ENCODE measurements at places on chromosomes 3 and 15.

DNA sequence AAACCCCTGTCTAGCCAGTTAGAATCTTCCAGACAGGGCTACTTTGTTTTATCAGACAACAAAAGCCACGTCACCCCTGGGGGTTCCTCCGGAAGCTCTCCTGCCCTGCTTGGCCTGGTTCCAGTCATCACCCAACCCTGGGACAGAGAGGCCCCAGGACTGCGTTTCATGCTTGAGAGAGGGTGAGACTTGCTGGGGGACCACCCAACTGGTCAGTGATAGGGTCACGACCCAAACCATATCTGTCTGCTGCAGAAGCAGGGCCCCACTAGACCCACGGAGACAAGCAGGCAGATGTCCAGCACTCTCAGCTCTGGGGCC lies 1.2 kb downstream of the NT5DC2 start:
- DNase-seq = no peak

DNA sequence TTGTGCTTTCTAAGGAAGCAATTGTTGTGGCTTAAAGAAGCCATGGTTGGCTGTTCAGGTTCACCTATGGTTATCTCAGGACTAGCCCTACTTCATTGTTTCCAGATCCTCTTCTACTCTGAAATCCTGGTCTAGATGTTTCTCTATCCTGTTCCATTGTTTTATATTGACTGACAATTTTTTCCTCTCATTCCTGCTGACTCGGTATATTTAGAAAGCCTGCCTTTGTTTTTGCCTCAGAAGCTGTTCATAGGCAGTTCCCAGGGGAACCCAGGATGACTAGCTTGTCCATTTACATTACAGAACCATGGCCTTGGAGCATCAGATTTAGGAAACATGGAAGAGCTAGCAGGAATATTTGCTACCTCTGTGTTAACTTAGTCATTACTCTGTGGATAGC lies 64.0 kb downstream of the SLC9C1 start:
- no peak for DNase-seq

GRCh38 chr15:68223171-68223570 lies 6.4 kb downstream of the CLN6 start:
- no peak for DNase-seq

- no peak for DNase-seq
Measured at GRCh38 chr3:99119385-99119784, 217.9 kb upstream of the DCBLD2 start.

DNA sequence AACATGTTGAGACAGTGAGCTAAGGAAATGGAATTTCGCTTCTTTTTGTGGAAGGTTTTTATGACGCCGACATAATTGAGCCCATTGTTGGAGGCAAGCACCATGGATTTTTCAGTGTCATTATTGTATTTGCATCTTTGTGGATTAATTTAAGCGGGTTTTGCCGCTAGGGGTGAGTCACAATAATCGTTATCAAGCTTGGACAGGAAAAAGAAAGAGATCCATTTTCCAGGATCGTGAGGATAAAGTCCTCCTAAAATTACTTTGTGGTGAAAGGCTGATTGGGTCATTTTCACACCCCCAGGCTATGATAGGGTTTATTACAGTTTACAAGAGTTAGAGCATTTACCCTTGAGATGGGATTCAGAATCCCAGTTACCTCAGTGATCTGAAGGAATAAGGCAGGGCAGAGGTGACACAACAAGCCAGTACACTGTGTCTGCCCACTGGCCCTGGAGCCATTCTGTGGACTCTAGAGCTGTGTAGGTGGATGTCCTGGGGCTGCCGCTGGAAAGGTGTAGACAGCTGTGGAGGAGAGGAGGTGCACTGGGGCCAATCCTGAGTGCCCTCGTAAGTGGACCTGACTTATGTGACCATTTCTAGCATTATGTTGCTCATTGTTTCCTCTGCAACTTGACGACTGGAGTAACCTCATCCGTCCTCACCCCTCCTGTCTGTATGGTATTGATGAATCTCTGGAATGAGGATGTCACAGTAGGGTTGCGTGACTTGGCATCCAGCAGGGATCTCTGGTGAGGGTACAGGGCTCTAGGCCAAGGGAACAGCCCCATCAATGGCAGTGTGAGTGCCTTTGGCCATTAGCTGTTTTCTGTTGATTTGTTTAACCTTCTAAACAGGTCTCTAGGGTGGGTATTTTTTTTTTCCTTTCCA lies 370.1 kb downstream of the LRTM1 start:
- no peak for DNase-seq

GRCh38 chr3:129655291-129655700 lies 48.8 kb upstream of the PLXND1 start:
- DNase-seq = no peak

- DNase-seq = no peak
Measured at GRCh38 chr3:95971573-95971972, 842.8 kb upstream of the EPHA6 start.

- DNase-seq = no peak
Measured at GRCh38 chr15:48281674-48282073, 49.6 kb upstream of the DUT start.

DNA sequence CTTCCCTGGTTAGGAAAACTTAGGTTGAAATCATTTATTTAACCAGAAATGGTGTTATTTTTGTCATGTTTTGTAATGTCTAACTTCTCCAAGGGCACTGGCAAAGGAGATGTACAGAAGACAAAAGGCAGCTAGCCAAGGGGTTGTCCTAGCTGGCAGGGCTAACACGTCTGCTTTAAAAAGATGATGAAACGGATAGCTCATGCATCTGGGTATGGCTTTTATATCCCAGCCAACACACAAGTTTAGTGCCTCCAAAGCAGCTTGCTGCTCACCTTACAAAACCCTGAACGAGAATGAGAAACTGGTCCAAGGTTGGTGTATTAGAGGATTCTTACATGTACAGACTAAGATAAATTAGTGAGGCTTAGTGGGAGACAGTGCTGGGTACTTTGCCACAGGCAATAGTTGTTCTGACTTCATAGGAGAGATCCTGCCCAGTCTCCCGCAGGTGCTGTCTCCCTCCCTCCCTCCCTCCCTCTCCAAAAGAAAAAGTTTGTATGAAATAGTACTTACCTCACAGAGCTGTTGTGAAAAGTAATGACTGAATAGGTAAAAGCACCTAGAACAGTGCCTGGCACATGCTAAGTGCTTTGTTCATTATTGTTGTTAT lies 47.8 kb downstream of the KCNMB2 start:
- no peak for DNase-seq

DNA sequence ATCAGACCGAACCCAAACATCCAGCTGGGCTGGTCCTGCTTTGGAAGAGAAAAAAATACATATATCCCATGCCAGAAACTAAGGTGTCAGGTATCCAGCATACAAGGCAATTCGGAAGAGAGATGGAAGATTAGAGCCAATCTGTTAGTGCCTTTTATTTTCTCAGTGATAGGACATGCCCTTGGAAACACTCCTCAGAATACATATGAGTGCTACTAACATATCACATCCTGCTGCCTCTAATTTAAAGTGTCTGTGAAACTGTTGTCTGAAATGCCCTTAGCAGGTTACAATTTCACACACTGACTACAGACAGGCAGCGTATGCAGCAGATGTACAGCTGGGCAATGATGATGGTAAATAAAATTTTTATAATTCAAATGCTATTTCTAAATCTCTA lies 78.9 kb downstream of the RBPMS2 start:
- no peak for DNase-seq

GRCh38 chr3:184156522-184156955 lies 1.4 kb downstream of the DVL3 start:
- DNase-seq = no peak

DNA sequence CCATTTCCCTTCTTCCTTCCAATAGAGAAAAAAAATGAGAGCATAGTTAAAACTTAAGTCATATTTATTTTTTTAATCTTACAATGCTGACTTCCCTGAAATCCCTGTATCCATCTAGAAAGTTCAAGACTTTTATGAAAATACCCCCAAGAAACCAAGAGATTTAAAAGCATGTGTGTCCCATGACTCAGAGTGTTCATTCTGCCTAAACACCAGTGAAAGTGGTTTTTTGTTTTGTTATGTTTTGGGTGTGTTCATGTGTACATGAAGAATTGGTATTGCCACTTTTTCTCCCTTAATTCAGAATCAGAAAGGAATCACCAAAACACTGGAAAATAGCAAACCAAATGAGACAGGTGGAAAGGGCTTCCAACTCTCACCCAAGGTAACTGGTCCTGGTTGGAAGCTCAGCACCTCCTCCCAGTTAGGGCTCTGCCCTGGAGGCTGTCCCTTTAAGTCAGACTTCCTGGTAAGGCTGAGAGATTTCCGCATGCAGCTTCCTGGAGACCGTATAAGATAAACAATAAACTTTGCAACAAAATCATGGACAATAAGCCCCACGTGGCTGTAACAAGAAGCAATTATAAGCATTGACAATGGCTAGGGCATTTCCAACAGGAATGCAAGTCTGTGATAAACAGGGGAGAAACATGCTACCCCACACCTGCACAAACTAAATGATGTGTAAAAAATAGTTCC lies 121.9 kb upstream of the ARHGEF3 start:
- DNase-seq = no peak

DNA sequence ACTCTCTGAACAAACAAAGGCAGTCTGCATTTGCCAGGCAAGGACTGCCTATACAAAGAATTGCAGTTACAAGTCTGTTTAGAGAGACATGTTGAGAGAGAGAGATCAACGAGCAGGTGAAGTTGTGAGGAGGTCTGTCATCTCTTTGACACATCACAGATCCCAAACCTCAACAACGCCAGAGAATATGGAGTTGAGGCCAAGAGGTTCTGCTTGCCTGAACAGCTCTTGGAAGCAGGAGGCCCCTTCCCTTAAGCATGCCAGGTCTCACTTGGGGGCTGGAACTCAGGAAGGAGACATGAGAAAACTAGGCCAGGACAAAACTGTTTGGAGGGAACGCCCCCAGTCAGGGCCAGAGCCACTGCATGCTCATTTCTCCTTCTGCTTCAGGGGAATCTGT lies 22.3 kb upstream of the MUSTN1 start:
- no peak for DNase-seq

DNA sequence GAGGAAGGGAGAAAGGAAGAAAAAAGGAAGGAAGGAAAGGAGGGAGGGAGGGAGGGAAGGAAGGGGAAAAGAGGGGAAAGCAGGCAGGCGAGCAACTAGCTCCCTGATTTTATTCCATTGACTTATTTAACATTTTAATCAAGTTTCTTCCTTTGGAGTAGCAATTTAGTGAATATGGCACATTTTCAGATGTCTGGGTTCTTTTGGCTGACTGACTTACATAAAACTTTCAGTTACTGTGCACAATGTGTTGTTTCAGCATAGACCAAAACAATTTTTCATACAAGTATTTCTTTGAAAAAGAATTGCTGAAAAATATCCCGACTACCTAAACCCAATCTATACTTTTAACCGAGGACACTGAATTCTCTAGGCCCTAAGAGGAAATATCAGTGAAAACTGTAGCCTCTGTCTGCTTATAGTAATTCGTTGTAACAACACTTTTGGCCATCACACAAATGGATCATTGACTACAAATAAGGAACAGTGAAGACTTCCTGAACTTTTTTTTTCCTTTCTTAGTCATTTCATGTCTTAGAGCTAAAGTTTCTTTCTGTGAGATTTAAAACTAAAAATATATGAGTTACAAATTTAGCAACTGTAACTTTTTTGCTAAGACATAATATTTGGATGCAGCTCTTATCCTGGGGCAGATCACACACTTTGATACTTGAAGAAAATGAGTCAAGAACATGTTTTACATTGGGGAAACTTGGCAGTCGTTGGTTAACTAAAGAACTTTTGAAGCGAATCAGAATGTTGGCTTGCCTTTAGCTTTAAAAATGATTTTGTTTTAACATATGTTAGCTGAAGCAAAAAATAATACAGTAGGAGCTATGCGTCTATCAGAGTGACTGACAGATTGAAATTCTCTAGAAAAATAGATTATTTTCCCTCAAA lies 79.6 kb downstream of the SOX2 start:
- DNase-seq = no peak

DNA sequence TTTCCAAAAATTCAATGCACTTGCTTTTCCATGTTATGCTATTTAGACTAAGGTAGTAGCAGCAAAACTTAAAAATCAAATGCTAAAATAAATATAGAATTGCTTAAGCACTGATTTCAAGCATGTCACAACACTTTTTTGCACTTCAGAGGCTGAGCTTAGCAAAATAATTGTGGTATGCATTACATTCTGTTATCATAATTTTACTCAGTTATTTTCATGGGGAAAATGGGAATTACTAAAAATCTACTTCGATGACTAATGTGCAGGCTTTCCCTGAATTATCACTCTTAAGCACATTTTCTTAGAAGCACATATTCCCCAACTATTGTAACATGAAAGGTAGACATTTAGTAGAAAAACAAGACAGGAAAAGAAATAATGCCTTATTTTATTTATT lies 322.4 kb upstream of the CBLB start:
- no peak for DNase-seq

GRCh38 chr3:131630807-131631206 lies 128.0 kb upstream of the MRPL3 start:
- no peak for DNase-seq

GRCh38 chr3:103440539-103441203 lies 1005.9 kb downstream of the ZPLD1 start:
- no peak for DNase-seq

GRCh38 chr15:100623301-100623700 lies 20.9 kb downstream of the ASB7 start:
- DNase-seq = no peak

DNA sequence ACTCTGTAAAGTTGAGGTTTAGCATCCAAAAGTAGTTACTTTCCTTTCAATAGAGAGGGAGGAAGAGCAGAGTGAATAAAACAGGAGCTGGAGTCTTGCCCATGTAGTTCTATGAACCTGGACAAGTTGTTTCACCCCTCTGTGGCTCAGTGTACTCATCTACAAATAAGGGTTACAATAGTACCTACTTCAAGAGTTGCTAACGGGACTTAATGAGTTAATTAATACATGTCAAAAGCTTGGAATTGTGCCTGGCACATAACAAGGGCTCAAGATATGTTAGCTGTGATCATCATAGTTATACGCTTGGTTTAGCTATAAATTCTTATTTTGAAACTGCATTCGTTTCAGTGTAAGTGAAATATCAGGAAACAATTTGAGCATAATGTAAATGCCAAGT lies 388.5 kb upstream of the THBS1 start:
- DNase-seq = no peak

DNA sequence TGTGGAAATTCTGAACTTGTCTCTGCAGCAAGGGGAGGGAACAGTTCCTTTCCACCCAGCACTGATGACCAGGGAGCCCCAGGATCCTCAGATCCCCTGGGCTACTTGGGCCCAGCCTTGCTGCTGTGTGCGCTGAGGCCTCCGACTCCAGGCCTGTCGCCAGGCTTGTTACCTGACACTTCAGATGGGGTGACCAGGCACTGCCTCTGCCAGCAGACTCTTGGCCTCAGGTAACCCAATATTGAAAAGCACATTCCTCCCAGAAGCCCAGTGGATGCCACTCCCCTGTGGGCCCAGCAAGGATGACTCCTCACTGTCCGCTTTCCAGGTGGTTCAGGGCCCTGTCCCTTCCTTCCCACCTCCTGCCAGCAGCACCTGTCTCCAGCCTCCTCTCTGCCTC lies 3.5 kb upstream of the PLA2G4E start:
- no peak for DNase-seq

DNA sequence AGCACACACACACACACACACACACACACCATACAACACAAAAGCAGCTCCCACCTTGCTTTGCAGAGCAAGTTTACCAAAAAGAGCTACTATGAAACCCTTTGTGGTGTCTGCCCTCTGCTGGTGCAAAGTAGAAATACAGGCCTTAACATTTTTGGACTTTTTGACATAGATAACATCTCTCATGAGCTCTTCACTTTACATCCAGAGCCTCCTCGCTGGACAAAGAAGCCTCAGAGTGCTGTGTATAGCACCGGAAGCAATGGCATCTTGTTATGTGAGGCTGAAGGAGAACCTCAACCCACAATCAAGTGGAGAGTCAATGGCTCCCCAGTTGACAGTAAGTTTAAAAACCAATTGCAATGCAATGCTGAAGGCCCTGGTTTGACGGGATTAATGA lies 157.9 kb downstream of the CHL1 start:
- DNase-seq = no peak

Measured in GM18507 (cell line).